ENCODE measurements at places on chromosomes 11 and 22. TPM values are rescaled to one million over a fixed set of nuclear protein-coding genes. Genes with fewer than 3 reads are reported as not detected.

The BTG4 gene
- total RNA-seq, result not detected

The LDHAL6A gene
- total RNA-seq, result not detected

The TRIM66 gene
- total RNA-seq, result 0.85 TPM

GRCh38 chr11:103622296-103622695 lies 414.1 kb upstream of the DDI1 start:
- DNase-seq, result no peak
- H3K4me3 ChIP-seq, result no peak overlapping the region
- no peaks in the 10 kb centered on the region for H3K4me1 ChIP-seq
- no peaks in the 10 kb centered on the region for H3K36me3 ChIP-seq
- no peaks in the 10 kb centered on the region for H3K27me3 ChIP-seq

GRCh38 chr11:1749395-1750351 lies 722 bp downstream of the IFITM10 start:
- peak overlapping the region; percentile 62 for H3K4me3 ChIP-seq
- DNase-seq, result peak; percentile 50
- H3K27ac ChIP-seq, result peak overlapping the region; percentile 83
- no peaks in the 10 kb centered on the region for H3K27me3 ChIP-seq

GRCh38 chr11:45794169-45794568 lies 10.8 kb upstream of the SLC35C1 start:
- no peaks in the 10 kb centered on the region for H3K4me1 ChIP-seq
- no peak for DNase-seq
- H3K36me3 ChIP-seq, result no peaks in the 10 kb centered on the region
- H3K27ac ChIP-seq, result no peak overlapping the region
- H3K27me3 ChIP-seq, result no peaks in the 10 kb centered on the region
- H3K4me3 ChIP-seq, result no peak overlapping the region

DNA sequence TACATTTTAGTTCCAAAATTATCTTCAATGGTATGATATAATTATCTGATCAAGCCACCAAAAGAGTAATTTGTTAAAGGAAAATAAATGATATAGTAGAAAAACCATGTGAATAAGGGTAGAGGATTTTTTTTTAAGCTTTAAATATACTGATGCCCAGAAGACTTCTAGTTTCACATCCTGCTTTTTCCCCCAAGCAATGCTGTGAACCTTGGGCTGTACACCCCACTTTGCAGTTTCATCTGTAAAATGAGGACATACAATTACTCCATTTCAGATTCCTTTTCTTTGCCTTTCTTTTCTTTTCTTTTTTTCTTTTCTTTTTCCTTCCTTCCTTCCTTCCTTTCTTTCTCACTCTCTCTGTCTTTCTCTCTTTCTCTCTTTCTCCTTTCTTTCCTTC lies 1125.4 kb downstream of the DLG2 start:
- no peaks in the 10 kb centered on the region for H3K27me3 ChIP-seq
- no peaks in the 10 kb centered on the region for H3K4me1 ChIP-seq
- no peak for DNase-seq
- H3K27ac ChIP-seq, result no peak overlapping the region
- no peak overlapping the region for H3K4me3 ChIP-seq

- H3K4me3 ChIP-seq, result no peak overlapping the region
- DNase-seq, result no peak
Observed at GRCh38 chr11:101617735-101618332, 34.0 kb upstream of the TRPC6 start.

The MPEG1 gene
- 3.3 TPM for total RNA-seq

DNA sequence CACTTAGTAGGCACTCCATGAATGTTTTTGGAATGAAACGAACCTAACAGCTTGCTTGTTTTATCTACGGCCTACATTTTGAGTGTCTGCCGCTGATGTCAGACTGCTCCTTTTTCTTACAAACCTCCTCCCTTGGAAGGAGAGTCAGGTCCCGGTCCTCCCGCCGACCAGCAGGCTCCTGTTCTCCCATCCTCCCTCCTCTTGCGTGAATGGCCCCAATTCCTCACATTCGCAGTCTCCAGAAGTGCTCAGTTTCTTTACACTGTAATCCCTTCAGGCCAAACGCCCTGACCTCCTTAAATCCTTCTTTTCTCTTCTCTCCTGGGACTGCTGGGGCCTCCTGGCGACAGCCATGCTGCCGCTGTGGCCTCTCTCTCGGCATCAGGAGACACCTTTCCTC lies 82.6 kb upstream of the CSNK2A3 start:
- H3K27me3 ChIP-seq, result no peaks in the 10 kb centered on the region
- H3K27ac ChIP-seq, result no peak overlapping the region
- no peak for DNase-seq
- peaks cover 4% of the 10 kb centered on the region for H3K4me1 ChIP-seq
- no peak overlapping the region for H3K4me3 ChIP-seq
- H3K36me3 ChIP-seq, result no peaks in the 10 kb centered on the region

DNA sequence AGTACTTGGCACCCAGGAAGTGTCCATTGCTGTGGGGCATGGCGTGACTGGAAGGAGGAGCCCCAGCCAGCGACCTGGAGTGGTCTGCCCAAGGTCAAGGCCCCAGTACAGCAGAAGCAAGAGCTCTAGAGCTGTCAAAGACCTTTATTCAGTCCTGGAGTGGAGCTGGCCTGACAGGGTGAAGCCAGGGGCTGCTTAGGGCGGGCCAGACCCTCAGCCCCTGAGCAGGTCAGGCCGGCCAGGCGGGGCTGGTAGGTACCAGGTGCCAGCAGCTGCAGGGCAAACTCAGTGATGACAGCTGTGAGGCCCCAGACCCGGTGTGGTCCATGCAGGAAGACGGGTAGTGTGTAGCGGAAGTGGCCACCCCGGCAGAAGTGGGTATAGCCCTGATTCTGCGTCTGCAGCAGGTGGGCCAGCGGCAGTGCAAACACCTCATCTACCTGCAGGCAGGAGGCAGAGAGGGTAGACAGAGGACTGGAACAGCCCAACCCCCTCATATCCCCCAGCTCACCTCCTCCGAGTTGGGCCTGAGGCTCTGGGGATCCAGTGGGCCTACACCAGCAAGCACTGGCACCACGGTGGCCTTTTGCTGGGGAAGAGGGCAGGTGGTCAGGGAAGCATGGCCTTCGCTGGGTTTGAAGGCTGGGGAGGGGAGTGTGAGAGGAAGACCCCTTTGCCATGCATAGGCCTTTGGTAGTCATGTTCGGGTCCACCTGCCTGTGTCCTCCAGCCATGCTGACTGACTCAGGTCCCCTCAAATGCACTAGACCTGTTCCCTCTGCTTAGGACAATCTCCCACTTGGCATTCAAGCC lies 1.7 kb downstream of the NUDT8 start:
- H3K27me3 ChIP-seq, result no peaks in the 10 kb centered on the region
- H3K27ac ChIP-seq, result peak overlapping the region; percentile 95
- peaks cover 5% of the 10 kb centered on the region for H3K4me1 ChIP-seq
- no peak for DNase-seq
- no peaks in the 10 kb centered on the region for H3K36me3 ChIP-seq

GRCh38 chr11:42465623-42466022 lies 846.2 kb upstream of the API5 start:
- no peaks in the 10 kb centered on the region for H3K36me3 ChIP-seq
- no peak overlapping the region for H3K27ac ChIP-seq
- no peaks in the 10 kb centered on the region for H3K27me3 ChIP-seq
- no peak overlapping the region for H3K4me3 ChIP-seq
- DNase-seq, result no peak

The BRSK2 gene
- not detected for total RNA-seq

GRCh38 chr11:73980001-73980961 lies 2.4 kb downstream of the UCP2 start:
- peaks cover 36% of the 10 kb centered on the region for H3K4me1 ChIP-seq
- H3K4me3 ChIP-seq, result peak overlapping the region; percentile 66
- H3K27me3 ChIP-seq, result no peaks in the 10 kb centered on the region
- H3K27ac ChIP-seq, result peak overlapping the region; percentile 94
- H3K36me3 ChIP-seq, result no peaks in the 10 kb centered on the region

DNA sequence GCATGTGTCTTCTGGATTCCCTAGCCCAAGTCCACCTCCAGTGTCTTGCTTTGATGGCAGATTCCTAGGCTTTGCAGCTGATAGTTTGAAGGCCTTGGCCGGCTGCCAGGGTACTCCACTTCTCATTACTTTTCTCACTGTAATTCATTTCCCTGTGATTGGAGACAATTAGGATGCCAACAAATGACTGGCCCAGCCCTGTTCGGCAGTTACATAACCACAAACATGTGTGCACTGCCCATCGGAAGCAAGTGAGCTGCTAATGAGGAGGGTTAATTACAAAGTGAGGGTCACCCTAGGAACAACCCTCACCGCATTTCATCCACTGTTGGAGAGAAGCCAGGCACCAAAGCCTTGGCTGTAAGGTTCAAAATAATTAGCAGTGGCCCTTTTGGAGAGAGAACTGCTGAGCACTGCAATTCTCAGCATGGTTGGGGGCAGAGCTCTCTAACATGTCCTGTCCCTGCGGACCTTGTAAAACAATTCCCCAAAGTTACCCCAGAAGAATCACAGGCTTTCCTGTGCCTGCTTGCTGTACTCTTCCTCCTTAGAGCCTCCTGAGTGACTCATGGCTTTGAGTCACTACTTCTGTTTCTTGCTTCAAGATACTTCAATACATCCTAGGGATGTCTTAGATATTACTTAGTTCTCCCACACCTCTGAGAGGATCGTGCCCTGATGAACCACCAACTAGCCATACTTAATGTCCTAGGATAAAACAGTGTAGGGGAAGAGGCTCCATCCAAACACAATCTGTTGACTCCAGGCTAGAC lies 109.7 kb upstream of the GALNT18 start:
- H3K27ac ChIP-seq, result no peak overlapping the region
- H3K4me3 ChIP-seq, result no peak overlapping the region
- no peaks in the 10 kb centered on the region for H3K27me3 ChIP-seq
- no peak for DNase-seq
- no peaks in the 10 kb centered on the region for H3K36me3 ChIP-seq

DNA sequence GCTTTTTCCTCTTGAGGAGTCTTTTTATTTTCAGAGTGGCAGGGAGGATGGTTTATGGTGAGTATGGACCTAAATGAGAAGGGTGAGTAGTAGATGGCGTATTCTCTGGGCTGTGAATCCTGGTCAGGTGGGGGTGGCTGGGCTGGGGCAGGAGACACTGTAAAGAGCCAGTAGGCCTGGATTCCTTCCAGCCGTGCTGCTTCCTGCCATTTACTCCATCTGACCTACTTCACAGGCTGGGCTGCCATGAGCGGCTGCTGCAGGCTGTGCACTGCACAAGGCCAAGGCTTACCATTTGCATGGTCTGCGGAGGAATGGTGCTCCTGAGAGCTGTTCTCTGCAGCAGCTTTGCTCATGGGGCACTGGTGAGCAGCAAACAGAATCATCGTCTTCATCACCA lies 297.6 kb downstream of the KIRREL3 start:
- H3K27me3 ChIP-seq, result no peaks in the 10 kb centered on the region
- DNase-seq, result no peak
- H3K27ac ChIP-seq, result no peak overlapping the region
- H3K4me3 ChIP-seq, result no peak overlapping the region
- no peaks in the 10 kb centered on the region for H3K36me3 ChIP-seq
- no peaks in the 10 kb centered on the region for H3K4me1 ChIP-seq

The MRGPRE gene
- total RNA-seq, result not detected

GRCh38 chr22:37282385-37282677 lies at the start of gene CYTH4:
TSS of gene CYTH4 (plus strand) at chr22:37282508. CDS start at chr22:37282570, 62 bp downstream.
- H3K4me3 ChIP-seq, result peak within 1 kb of the TSS; percentile 42
- H3K27me3 ChIP-seq, result peaks cover 30% of the 10 kb centered on the region
- H3K27ac ChIP-seq, result no peak within 1 kb of the TSS
- peaks cover 4% of the 10 kb centered on the region for H3K4me1 ChIP-seq
- H3K36me3 ChIP-seq, result no peaks in the 10 kb centered on the region
- DNase-seq, result no peak

The FAM181B gene
- total RNA-seq, result 0.11 TPM

DNA sequence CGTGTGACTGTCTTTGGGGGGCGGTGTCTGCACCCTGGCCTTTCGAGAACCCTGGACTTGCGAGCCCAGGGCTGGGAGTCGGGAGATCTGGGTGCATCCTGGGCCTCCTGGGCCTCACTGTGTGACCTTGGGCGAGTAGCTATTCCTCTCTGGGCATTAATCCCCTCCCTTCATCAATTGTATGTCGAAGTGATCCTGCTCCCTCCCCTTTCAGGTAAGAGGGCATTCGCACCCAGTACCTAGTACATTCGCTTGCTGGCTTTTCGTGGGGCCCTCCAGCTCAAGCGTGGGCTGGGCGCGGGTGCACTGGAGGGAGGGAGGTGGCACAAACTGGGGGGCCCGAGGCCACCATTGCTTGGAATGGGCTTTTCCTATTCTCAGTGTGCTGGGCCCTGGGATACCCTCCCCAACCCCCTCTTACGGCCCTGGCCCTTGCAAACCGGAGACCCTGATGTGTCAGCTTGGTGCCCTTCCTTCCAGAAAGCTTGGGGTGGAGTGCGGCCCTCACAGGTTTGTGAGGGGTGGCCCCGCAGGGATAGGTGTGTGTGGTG lies 530 bp downstream of the USP35 start:
- DNase-seq, result no peak
- H3K27me3 ChIP-seq, result no peaks in the 10 kb centered on the region
- H3K27ac ChIP-seq, result peak overlapping the region; percentile 85
- H3K4me1 ChIP-seq, result peaks cover 49% of the 10 kb centered on the region

The OR2AG1 gene
- total RNA-seq, result not detected

GRCh38 chr11:68149417-68149816 lies 28.2 kb upstream of the CHKA start:
- H3K4me1 ChIP-seq, result no peaks in the 10 kb centered on the region
- H3K27me3 ChIP-seq, result no peaks in the 10 kb centered on the region
- no peak overlapping the region for H3K4me3 ChIP-seq
- no peaks in the 10 kb centered on the region for H3K36me3 ChIP-seq

The FAM111B gene
- total RNA-seq, result not detected

DNA sequence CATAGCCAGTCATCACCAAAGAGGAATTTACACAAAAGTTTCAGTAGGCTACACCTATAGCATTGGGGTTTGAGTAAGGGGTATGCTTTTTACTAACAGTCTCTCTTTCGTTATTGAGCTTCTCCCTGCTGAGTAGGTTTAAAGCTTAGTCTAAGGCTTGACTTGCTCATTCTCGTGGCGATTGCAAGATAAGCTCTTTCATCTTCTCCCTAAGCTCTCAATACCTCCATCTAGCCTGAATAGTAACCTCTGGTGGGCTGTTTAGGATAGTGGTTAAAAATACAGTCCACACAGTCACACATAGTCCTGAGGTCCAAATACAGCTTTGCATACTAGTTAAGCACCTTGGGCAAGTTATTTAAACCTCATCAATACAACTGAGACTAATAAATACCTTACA lies 65.6 kb downstream of the IMMP1L start:
- DNase-seq, result no peak
- H3K4me1 ChIP-seq, result no peaks in the 10 kb centered on the region
- H3K4me3 ChIP-seq, result no peak overlapping the region
- H3K36me3 ChIP-seq, result no peaks in the 10 kb centered on the region
- H3K27me3 ChIP-seq, result no peaks in the 10 kb centered on the region

GRCh38 chr22:47165338-47166032 lies 403.0 kb downstream of the TBC1D22A start:
- no peak overlapping the region for H3K4me3 ChIP-seq
- no peak overlapping the region for H3K27ac ChIP-seq
- no peak for DNase-seq
- H3K27me3 ChIP-seq, result no peaks in the 10 kb centered on the region
- no peaks in the 10 kb centered on the region for H3K4me1 ChIP-seq
- H3K36me3 ChIP-seq, result no peaks in the 10 kb centered on the region

GRCh38 chr11:70510106-70510505 lies 111.8 kb downstream of the CTTN start:
- no peak overlapping the region for H3K27ac ChIP-seq
- no peaks in the 10 kb centered on the region for H3K4me1 ChIP-seq
- no peak for DNase-seq
- no peaks in the 10 kb centered on the region for H3K36me3 ChIP-seq
- no peak overlapping the region for H3K4me3 ChIP-seq

- DNase-seq, result no peak
- no peak overlapping the region for H3K4me3 ChIP-seq
- H3K27ac ChIP-seq, result no peak overlapping the region
- H3K4me1 ChIP-seq, result peaks cover 1% of the 10 kb centered on the region
Observed at GRCh38 chr22:23670378-23671295, 20.2 kb upstream of the RGL4 start.

GRCh38 chr11:63564056-63564774 lies 1.0 kb upstream of the PLAAT2 start:
- no peak overlapping the region for H3K4me3 ChIP-seq
- no peaks in the 10 kb centered on the region for H3K27me3 ChIP-seq
- H3K36me3 ChIP-seq, result no peaks in the 10 kb centered on the region
- H3K27ac ChIP-seq, result no peak overlapping the region
